ENCODE measurements at places on chromosomes 6 and 20.
A peak's percentile ranks its signal among the peaks of the same experiment; 100 is the strongest.

DNA sequence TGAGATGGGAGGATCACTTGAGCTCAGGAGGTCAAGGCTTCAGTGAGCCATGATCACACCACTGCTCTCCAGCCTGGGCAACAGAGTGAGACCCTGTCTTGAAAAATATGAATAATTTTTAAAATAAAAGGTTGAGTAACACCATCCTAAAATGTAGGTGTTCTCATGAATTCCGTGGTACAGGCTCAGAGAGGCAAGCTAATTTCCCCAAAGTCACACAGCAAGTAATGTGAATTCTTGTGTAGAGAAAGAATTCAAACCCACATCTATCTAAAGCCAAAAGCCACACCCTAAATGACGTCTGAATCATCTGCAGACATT, 80.5 kb downstream of the ZNF217 start:
- DNase-seq = no peak

DNA sequence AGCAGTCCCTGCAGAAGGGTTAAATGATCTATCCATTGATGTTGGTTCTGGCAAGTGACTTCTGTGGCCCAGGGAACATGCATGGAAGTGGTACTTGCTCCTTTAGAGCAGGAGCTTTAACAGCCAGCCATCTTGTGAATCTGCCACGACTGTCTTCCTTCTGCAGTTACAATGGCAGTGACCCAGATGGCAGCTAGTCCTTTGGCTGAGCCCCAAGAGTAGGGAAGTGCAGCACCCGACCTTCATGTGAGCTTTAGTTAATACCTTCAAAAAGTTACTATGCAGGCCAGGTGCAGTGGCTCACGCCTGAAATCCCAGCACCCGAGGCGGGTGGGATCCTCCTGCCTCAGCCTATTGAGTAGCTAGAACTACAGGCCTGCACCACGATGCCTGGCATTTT, 66.4 kb downstream of the POPDC3 start:
- DNase-seq = no peak

- DNase-seq = no peak
Measured at GRCh38 chr6:136738692-136739057, 53.6 kb downstream of the MAP3K5 start.

- DNase-seq = no peak
Measured at GRCh38 chr20:62311150-62311549, 8.4 kb downstream of the ADRM1 start.

DNA sequence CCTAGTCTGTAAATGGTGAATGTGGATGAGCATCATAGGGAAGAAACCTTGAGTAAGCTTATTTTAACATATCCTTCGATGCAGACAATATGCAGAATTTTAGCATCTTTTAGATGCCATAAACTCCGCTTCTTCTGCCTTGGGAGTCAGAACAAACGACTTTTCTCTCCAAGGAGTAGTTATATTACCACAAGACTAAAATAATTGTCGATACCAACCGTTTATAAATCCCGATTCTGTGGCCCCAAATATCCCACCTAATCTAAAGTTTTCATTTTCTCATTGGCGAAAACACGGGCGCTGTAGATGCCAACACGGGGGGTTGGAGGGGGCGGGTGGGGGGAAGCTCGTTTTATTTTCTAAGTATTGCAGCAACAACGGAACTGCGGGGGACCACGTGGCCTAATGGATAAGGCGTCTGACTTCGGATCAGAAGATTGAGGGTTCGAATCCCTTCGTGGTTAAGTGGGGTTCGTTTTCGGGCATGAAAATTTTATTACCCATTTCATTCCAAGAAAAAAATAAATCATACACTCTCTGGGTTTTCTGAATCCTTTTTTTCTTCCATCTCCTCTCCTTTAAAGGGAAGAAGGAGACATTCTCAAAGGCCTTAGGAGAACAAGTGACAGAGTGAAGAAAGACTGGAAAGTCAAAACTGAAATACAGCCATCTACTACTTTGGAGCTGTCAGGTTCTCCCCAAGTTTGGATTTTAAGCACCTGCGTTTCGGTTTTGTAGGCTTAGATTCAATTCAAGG, 65.5 kb upstream of the BTN3A2 start:
- no peak for DNase-seq

- DNase-seq = peak; percentile 7
Measured at GRCh38 chr6:19301980-19302379, 535.2 kb upstream of the ID4 start.

DNA sequence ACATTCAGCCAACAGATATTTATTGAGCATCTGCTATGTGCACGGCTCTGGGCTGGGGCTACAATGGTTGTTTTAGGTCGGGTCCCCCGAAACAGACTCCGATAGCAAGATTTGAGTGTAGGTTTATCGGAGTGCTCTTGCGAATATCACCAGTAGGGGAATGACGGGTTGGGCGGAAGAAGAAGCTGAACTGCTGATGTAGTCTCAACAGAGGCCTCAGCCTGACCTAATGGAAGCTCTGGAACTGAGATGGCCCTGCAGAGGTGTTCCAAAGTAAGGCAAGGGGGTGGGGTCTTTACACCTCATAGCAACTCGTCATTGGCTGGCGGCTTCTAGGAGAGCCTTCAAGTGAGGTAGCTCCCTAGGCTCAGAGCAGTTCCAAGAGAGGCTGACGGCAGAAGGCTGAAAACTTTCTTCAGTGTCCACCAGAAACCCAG, 1.1 kb downstream of the L3MBTL1 start:
- DNase-seq = no peak

GRCh38 chr6:7086488-7086887, 21.3 kb upstream of the RREB1 start:
- DNase-seq = no peak

DNA sequence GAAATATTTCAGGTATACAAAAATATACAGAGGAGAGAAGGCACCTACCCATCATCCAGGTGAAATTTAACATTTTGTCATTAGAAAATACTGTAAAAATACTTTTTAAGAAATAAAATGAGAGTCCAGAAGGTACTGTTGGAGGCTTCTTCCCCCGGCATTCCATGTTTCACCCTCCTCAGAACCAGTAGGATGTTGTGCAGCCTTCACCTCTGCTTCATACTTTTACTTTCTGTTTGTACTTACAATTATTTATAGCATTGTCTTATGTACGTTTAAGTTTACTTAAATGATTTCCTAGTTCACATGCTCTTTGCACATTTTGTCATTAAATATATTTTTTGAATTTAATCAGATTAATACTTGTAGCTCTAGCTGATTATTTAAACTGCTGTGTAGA, 30.9 kb downstream of the TMEM200A start:
- no peak for DNase-seq

GRCh38 chr6:167763056-167763944, 63.4 kb upstream of the AFDN start:
- no peak for DNase-seq

GRCh38 chr20:25020901-25021301, 28.4 kb upstream of the APMAP start:
- DNase-seq = no peak

DNA sequence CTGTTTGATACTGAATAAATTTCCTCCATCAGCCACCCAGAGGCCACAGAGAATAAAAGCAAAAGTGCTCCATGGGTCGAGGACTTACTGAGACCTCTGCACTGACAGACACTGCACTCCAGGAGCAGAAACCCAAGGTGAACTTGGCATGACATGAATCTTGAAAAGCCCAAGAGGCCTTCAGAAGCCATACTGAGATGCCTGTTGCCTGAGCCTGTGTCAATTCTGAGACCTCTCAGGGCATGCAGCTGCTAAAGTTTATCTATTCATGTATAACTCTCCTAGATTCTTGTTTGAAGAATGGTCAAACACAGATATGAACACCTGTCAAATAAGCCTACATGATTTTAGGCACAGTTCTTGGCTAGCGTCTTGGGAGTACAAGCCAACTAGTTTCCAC, 145.7 kb downstream of the KIF16B start:
- DNase-seq = no peak

GRCh38 chr6:166400181-166400580, 17.4 kb upstream of the MPC1 start:
- no peak for DNase-seq

- DNase-seq = no peak
Measured at GRCh38 chr6:45801471-45802289, 214.0 kb downstream of the CLIC5 start.

DNA sequence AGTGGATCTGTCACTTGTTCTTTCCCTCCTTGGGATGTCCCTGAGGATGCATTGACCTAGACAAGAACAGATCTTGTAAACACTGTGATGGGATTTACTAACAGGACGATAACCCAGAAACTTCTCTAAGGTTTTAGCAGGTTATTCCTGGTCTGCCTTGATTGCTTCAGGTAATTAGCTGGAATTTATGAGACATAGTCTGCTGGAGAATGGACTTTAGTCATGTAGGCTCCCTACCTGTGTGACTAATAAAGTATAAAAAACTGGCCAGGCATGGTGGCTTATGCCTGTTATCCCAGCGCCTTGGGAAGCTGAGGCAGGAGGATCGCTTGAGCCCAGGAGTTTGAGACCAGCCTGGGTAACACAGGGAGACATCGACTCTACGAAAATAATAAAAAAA, 96.1 kb downstream of the PAK5 start:
- DNase-seq = no peak

GRCh38 chr20:57200882-57201695, 65.4 kb downstream of the BMP7 start:
- no peak for DNase-seq

DNA sequence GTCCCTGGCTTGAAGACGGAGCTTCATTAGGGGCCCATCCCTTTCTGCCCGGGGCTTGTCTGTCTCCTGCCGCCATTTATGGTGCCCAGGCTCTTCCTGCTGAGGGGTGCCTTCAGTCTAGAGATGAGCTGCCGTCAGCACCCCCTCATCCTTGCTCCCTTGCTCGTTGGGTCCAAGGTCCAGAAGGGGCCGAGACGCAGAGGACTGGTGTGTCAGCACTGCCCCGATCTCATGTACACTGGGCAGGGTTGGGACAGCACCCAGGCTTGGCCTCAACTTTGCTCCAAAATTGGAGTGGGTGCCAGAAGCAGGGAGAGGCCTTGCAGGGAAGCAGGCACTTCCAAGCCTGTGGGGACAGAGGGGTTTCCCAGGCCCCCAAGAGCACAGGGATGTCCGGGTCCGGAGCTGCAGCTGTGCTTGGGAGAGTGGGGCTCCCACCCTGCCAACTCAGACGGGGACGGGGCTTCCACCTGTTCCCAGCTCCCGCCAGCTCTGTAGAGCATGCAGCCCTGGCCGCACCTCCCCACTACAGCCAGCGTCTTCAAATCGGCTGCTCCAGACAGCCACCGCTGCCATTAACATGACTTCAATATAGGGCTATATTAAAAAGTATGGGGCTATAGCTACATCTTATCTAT, 488.8 kb downstream of the TENT5A start:
- no peak for DNase-seq

DNA sequence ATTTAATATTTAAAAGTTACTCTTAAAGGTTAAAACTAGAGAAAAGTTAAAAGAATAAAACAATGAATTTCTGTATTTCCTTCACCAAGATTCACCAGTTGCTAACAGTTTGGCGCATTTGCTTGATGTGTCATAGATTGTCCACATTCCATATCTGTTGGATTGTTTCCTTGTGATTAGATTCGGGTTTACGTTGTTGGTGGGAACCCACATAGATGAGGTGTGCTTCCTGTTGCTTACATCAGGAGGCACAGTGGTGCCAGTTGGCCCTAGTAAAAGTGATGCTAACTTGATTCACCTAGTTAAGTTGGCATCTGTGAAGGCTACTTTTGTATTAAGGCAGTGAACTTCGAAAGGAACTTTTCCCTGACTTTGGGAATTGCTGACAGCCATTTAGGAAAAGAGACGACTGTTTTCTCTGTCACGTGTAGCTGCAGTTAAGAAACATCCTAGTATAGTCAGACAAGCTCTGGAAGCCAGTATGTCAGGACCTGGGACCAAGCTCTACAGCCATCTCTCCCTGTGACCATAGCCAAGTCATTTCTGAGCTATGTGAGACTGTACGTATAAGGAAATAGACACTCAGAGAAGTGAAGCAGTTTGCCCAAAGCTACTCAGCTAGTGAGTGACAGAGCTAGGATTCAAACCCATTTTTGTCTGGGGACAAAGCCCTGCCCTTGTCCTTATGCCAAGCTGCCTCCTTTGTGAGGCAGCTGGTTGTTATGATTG, 49.0 kb downstream of the PPARD start:
- peak; percentile 64 for DNase-seq

DNA sequence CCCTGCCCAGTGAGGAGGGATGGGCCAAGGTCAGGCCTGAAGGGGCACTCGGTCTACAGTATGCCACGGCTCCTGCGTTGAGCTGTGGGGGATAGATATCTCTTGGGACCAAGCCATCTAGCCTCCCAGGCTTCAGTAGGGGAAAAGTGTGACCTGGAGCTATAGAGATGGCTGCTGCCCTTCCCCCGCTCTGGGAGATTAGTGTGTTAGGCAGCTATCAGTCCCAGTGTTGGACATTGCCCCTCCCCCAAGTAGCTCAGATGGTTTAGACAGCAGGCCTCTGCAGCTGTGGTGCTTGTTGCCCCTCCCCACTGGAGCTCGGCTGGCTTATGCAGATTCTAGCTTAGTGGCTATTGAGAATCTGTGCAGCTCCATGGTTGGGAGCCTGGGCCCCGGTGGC, 56.8 kb downstream of the KHDRBS2 start:
- no peak for DNase-seq

- no peak for DNase-seq
Measured at GRCh38 chr6:46276576-46277142, 105.9 kb upstream of the ENPP5 start.

GRCh38 chr6:118771253-118771652, 119.9 kb upstream of the CEP85L start:
- no peak for DNase-seq

DNA sequence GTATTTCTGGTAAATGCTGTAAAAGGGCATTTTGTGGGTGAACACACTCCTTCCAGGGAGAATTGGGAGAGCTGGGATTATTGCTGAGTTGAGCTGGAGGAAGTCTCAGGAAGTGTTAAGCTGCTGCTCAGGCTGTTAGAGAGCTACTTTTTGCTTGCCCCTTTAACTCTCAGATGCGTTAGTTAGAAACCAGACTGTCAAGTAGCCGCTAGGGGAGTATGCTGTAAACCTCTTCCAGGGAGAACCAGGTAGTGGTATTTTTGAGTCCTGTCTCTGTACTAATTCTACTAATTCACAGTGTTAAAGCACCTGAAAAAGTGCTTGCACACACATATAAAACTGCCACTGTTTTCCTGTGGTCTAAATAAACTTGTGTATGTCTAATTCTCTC, 6.6 kb upstream of the GFRAL start:
- DNase-seq = no peak

- DNase-seq = no peak
Measured at GRCh38 chr6:34067814-34068213, 78.1 kb downstream of the GRM4 start.

- DNase-seq = no peak
Measured at GRCh38 chr20:36320261-36320897, 14.2 kb downstream of the DLGAP4 start.

DNA sequence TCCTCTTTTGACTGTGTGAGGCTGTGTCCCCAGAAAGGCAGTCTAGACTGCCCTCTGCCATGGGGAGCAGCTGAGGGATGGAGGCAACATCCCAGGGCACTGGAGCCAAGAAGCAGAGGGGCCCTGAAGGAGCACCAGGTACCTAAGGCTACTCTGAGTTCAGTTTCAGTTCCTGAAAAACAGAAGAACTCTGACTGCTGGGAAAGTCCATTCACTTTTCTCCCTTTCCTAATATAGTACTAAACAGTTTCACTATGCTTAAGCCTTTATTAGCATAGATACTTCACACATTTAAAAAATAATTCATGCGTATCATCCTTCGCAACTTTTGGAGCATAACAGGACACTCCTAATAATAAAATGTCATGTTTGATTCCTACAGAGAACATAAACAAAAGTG, 130.0 kb downstream of the FOXC1 start:
- no peak for DNase-seq

All from skeletal muscle cell (primary cell).